ENCODE measurements at places on chromosomes 13 and 19. TPM values are rescaled to one million over a fixed set of nuclear protein-coding genes. Genes with fewer than 3 reads are reported as not detected.

DNA sequence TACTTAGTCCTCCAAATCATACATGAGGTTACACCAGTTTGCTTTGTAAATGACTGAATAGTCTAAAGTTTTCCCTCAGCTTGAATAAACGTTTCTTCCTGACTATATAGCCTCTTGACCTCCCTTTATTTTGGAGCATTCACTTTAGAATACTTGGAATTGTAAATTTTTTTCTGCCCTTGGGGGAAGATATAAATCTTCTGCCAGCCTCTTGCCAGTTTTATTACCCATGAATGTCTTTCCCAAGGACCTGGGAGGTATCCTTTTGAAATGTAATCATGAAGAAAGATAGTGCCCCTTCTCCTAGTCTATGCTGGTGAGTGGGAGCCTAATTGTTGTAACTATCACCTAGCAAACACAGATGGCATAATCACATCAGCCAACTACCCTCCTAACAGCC is 2033.9 kb upstream of the PCDH20 start:
- no peaks in the 10 kb centered on the region for H3K36me3 ChIP-seq
- no peak for DNase-seq
- H3K27me3 ChIP-seq, result no peaks in the 10 kb centered on the region
- H3K4me1 ChIP-seq, result no peaks in the 10 kb centered on the region
- no peak overlapping the region for H3K4me3 ChIP-seq

- no peak overlapping the region for H3K4me3 ChIP-seq
- H3K4me1 ChIP-seq, result peaks cover 21% of the 10 kb centered on the region
- no peaks in the 10 kb centered on the region for H3K36me3 ChIP-seq
- H3K27ac ChIP-seq, result no peak overlapping the region
Measured at GRCh38 chr19:40414542-40415535, 1.7 kb upstream of the PRX start.

DNA sequence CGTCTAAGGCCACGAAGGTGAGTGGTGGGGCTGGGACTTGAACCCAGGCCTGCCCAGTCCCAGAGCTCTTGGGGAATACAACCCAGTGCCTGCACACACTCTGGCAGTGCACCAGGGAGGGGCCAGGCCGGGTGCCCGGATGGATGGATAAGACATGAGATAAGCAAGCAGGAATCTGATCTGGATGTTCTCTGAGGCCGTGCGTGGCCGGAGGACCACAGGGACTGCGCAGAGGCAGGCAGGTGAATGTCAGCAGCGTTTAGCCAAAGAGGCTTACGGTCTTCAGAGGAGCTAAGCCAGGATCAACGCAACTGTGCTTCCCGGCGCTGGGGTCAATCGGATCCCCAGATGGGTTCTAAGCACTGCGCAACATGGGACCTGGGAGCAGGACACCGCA is 1.5 kb downstream of the ZNF787 start:
- H3K27me3 ChIP-seq, result no peaks in the 10 kb centered on the region
- no peaks in the 10 kb centered on the region for H3K36me3 ChIP-seq
- H3K4me3 ChIP-seq, result peak overlapping the region; percentile 73
- peaks cover 4% of the 10 kb centered on the region for H3K4me1 ChIP-seq

The FUT2 gene
- 0.09 TPM for total RNA-seq

GRCh38 chr13:53201454-53202225 is 173.0 kb downstream of the OLFM4 start:
- peaks cover 78% of the 10 kb centered on the region for H3K27me3 ChIP-seq
- H3K36me3 ChIP-seq, result no peaks in the 10 kb centered on the region
- H3K4me3 ChIP-seq, result peak overlapping the region; percentile 23

DNA sequence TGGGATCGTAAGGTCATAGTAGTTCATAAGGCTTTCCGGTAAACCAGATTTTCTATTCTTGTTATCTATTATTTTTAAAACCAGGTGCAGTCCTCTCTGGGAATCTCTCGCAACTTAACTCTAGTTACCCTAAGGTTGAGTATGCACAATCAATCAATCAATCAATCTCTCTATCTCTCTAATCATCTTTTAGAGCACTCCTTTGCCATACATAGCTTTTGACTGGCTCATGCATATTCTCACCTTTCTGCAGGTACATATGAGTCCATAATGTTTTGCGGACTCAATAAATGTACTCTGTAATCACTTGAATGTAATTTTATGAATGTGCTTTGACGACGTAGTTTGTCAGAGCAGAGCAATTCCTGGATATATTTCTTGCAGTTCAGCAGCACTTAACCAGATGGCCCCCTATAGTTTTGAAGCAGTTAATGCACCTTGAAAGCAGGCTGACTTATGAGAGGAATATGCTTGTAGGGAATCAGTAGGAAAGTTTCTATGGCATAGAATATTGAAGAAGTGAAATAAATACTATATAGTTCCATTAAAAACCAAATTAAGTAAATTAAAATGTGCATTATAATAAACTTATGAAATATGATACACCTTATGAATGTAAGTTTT is 524.7 kb downstream of the GPC5 start:
- H3K36me3 ChIP-seq, result no peaks in the 10 kb centered on the region
- no peak overlapping the region for H3K27ac ChIP-seq
- no peaks in the 10 kb centered on the region for H3K4me1 ChIP-seq
- no peaks in the 10 kb centered on the region for H3K27me3 ChIP-seq
